Hypothalamus (tissue), 51 donors: ENCODE measurements at places on chromosomes 11 and 22.

DNA sequence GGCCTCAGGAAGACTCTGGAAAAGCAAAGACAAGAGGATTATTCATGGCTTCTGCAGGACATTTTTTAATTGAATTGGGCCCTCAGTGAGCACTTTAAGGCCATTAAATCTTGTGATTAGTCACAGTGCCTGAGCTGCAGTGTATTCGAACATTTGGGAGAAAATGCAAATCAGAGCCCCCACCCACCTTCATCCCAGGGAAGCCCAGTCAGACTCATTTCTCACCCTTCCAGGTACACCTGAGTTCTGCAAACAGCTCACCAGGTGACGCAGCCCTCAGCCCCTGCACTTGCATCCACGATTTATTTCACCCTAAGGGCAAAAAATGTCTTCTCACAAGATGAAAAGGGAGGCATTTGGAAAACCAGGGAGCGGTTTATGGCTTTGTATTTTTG lies 128.7 kb downstream of the MPPED1 start:
- DNase-seq = no peak

DNA sequence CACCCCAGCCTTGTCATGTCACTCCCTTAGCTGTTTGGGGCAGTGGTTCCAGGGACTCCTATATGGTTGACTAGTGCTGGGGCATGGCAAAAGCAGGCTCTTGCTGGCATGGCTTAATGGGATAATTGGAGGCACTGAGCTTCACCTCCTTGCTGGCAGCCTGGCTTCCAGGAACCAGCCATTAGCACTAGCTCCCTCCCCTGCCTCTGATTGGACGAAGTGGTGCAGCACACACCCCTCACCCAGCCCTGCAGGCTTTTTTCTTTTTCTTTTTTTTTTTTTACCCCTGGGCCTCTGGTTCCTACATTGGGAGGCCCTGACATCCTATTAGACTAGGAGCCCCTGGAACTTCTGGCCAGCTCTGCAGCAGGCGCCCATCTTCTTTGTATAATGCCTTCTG lies 18.6 kb downstream of the PHLDB1 start:
- no peak for DNase-seq

DNA sequence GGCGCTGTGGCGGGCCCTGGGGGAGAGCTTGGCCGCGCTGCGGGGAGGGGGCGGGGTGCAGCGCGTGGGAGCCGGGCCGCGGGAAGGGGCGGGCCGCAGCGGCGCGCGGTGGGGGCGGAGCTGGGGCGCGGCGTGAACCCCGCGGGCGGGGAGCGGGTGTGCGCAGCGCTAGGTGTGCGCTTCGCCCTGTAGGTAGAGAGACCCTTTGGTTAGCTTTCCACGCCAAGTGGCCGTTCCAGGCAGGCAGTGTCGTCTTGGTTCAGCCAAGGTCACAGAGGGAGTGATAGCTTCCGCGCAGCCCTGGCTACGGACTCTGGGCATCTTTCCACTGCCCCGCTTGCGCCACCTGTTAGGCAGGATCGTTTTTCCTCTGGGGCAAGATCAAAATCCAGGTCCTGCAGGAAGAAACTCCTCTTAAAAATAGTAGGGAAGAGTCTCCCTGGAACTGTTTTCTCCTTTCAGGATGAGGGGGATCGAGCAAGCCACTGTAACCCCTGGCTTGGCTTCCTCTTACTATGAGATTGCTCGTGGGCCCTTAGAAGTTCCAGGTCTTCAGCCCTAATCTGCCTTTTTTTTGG lies 434 bp downstream of the BANF1 start:
- DNase-seq = peak; percentile 38

DNA sequence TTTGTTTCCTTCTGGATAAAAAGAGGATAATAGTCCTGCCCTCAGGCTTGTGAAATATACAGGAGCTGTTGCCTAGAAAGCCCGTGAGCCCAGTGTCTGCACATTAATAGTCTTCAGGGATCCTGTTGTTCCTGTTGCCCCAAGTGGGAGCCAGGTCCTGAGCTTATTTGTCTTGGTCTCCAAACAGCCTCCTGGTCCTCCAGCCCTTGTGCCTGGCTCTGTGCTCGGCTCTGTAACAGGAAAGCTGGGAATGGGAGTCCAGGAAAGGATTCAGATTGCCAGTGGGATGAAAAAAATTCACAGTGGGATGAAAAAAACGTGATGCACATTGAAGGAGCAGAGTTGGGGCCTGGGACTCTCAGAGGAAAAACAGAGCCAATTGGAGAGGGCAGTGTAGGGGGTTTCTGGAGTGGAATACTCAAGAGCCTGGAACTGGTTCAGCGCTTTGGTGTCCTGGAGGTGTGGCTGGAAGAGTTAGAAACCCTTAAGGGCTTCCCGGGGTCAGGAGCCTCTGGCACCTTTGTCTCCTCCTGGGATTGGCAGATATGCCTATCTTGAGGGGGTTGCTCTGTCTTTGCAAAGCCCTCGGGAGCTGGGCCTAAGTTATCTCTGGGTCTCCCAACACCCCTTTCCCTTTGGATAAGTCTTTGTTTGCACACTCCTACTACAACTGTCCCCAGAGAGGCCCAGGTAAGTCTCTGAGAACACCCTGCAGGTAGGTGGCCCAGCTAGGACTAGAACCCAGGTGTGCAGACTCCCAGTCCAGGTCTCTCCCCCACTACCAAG lies 2.3 kb upstream of the INPPL1 start:
- no peak for DNase-seq

- no peak for DNase-seq
These were observed 85.3 kb upstream of the HEPHL1 start for GRCh38 chr11:93935826-93936225.

DNA sequence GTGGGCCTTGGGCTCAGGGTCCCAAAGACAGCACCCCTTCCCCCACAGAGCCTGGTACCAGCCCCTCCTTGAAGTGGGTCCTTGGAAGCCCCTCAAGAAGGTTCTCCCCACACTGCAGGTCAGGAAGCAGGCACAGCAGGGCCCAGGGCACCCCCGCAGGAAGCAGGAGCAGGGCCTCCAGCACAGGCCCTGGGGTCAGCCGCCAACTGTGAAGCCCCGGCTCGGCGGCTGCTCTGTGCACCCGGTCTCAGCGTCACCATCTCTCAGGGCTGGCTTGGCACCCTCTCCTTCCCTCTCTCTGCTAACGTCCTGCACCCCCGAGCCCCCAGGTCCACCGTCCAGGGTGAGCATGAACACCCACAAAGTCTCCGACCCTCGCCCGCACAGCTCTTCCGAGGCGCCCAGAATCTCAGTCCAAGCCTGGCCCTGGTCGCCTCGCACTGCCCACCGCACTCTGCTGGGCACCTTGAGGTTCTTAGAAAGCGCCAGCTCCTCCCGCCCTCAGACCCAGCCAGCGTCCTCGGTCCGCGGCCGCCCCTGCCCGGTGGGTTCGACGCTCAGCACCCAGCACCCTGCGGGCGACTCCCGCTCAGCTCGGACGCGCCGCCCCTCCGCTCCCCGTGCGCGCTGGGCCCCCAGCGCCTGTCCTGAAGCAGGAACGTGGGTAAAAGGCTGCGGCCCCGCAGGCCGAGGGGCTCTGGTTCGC lies 1.4 kb upstream of the SIGIRR start:
- no peak for DNase-seq

DNA sequence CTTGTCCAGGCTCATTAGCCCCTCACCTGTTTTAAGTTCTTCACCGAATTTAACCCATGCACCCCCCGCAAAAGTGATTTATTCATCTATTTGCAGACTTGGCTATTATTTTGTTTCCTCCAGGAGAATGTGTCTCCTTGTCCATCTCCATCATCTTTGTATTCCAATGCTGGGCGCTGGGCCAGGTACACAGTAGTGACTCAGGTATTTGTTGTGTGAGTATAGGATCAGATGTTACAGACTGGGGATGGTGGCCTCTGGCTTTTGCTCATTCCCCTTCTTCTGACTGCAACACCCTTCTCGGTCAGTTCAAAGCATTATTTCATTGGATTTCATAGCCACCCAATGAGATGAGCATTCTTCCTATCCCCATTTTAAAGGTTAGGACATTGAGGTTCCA lies 408.2 kb downstream of the MN1 start:
- DNase-seq = no peak

- no peak for DNase-seq
These were observed 29.2 kb downstream of the SCUBE1 start for GRCh38 chr22:43313890-43314474.

GRCh38 chr22:40312050-40312449 lies 34.2 kb upstream of the ADSL start:
- DNase-seq = no peak

- no peak for DNase-seq
These were observed 45.7 kb upstream of the KCNQ1OT1 start for GRCh38 chr11:2745511-2745910.

GRCh38 chr11:121543836-121544380 lies 91.1 kb upstream of the SORL1-AS1 start:
- no peak for DNase-seq

GRCh38 chr11:64343767-64344559 lies 4.0 kb downstream of the CCDC88B start:
- no peak for DNase-seq

DNA sequence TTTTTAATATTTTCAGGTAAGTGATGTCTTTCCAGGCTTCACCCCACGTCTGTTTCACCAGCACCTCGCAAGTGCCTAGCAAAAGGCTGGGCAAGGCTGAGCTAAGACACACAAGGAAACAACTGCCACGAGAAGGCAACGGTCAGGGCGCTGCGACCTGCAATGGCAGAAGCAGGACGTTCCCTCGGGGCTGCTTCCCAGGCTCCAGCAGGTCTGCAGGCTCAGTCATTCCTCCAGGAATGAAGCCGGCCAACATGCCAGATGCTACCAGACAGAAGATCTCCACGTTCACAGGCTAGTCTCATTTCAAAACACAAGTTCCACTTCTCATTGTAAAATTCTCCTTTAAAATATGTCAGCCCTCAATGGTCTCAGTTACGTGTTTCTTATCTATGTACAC lies 45.5 kb downstream of the CELSR1 start:
- no peak for DNase-seq

DNA sequence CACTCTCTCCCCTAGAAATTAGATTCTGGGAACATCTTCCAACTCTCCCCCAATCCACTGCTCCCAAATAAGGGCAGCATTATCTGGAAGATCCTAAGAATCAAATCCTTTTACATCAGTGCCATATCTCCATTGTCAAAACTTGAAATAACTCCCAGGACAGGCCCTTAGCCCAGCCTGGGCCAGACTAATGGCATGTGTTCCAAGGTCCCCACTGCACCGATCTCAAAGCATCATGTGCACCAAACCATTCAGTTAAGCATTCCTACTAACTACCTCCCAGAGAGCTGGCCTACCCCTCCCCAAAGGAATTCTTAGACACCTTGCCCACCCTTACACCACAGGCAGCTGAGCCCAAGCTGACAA lies 44.2 kb upstream of the POU2AF1 start:
- DNase-seq = no peak

DNA sequence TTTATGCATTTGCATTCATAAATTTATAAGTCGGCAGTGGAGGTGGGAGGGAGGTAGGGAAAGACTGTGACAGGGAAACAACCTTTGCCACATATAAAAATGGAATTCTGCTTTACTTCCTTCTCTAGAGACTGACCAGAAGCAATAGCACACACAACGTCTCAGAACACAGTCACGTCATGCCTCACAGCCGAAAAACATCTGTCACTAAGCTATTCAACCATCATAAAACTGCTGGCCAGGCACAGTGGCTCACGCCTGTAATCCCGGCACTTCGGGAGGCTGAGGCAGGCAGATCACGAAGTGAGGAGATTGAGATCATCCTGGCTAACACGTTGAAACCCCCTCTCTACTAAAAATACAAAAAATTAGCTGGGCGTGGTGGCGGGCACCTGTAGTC lies 101.0 kb upstream of the CHRM4 start:
- DNase-seq = no peak
